ENCODE measurements at places on chromosomes 1 and 21. TPM values are rescaled to one million over a fixed set of nuclear protein-coding genes. Genes with fewer than 3 reads are reported as not detected.

GRCh38 chr1:209248649-209249279, 334.8 kb upstream of the CAMK1G start:
- H3K27me3 ChIP-seq = no peaks in the 10 kb centered on the region
- no peaks in the 10 kb centered on the region for H3K36me3 ChIP-seq
- H3K4me1 ChIP-seq = no peaks in the 10 kb centered on the region
- H3K27ac ChIP-seq = no peak overlapping the region

DNA sequence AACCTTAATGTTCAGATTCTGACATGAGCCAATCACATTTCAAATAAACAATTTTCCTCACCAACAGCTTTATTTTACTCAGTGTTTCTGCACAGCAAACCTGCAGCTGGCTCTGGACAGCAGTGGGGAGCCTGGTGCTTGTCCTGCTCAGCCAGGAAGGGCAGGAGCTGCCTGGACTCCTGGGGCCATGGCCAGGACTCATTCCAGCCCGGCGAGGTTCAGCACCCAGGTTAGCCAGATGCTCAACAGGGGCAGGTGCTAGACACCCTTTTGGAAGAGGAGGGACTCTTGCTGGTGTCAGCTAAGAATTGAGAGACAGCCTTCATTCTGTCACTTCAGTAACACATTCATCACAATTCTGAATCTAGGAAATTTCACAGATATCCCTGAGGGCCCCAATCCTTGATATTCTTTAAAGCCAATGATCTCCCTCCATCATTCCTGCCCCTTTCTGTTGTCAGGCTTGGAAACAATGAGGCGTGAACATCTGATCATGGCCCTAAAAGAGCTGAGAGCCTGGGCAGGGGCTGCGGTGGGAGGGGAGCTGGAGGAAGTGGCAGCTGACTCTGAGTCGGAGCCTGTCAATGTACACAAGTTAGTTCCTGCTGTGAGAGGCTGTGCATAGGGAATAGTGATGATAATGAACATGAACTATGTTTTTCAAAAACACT, 251.3 kb downstream of the SDCCAG8 start:
- H3K36me3 ChIP-seq = no peaks in the 10 kb centered on the region
- H3K4me1 ChIP-seq = no peaks in the 10 kb centered on the region
- no peak for DNase-seq
- H3K27me3 ChIP-seq = no peaks in the 10 kb centered on the region

- no peaks in the 10 kb centered on the region for H3K27me3 ChIP-seq
- no peak within 1 kb of the TSS for H3K4me3 ChIP-seq
- no peak within 1 kb of the TSS for H3K27ac ChIP-seq
- no peaks in the 10 kb centered on the region for H3K36me3 ChIP-seq
- no peaks in the 10 kb centered on the region for H3K4me1 ChIP-seq
- no peak for DNase-seq
Measured at GRCh38 chr1:54998677-54999076, at the start of gene BSND. Gene BSND (plus strand): TSS chr1:54998933. CDS start chr1:54999187, 254 bp downstream.

The RIMS3 gene
- 6.2 TPM for total RNA-seq
